ENCODE measurements at places on chromosomes 6 and 20. TPM values are rescaled to one million over a fixed set of nuclear protein-coding genes. Genes with fewer than 3 reads are reported as not detected.

The SYCP2 gene
- total RNA-seq = 2.8 TPM

The ANKRD66 gene
- total RNA-seq = not detected

The OSTM1 gene
- 40.7 TPM for total RNA-seq

The PRKN gene
- total RNA-seq = 8.4 TPM

The SPATS1 gene
- total RNA-seq = not detected

The IER3 gene
- 44.2 TPM for total RNA-seq

The PHF3 gene
- 67.7 TPM for total RNA-seq

The SAMD3 gene
- 2.1 TPM for total RNA-seq

The PCSK2 gene
- not detected for total RNA-seq

The APCDD1L gene
- not detected for total RNA-seq

The SLCO4A1 gene
- total RNA-seq = 64.0 TPM

The TAF11 gene
- 19.8 TPM for total RNA-seq

The HAO1 gene
- total RNA-seq = not detected

The LY6G6D gene
- not detected for total RNA-seq

The SSTR4 gene
- total RNA-seq = not detected

The RAET1L gene
- total RNA-seq = not detected

The SLA2 gene
- total RNA-seq = 3.2 TPM

The MYLK2 gene
- total RNA-seq = 0.12 TPM

The BFSP1 gene
- total RNA-seq = 0.38 TPM

The RANBP9 gene
- 35.6 TPM for total RNA-seq

The FLOT1 gene
- total RNA-seq = 90.2 TPM

The RAD21L1 gene
- not detected for total RNA-seq

The RNF182 gene
- total RNA-seq = 2.1 TPM

The ZC3H12D gene
- 2.4 TPM for total RNA-seq

The GINS1 gene
- total RNA-seq = 0.79 TPM

The BPIFB1 gene
- not detected for total RNA-seq

The CCM2L gene
- total RNA-seq = 9.2 TPM

The PRDM13 gene
- total RNA-seq = not detected

The CLDN20 gene
- not detected for total RNA-seq

The PI3 gene
- total RNA-seq = 6.7 TPM

The DNAJC5 gene
- total RNA-seq = 29.9 TPM

The SLC32A1 gene
- total RNA-seq = not detected
